Esophagus mucosa (tissue), 1 donor: ENCODE measurements at places on chromosomes 1 and 21. TPM values are rescaled to one million over a fixed set of nuclear protein-coding genes. Genes with fewer than 3 reads are reported as not detected.
A peak's percentile ranks its signal among the peaks of the same experiment; 100 is the strongest.

GRCh38 chr1:183027791-183028190 is 4.6 kb downstream of the LAMC1 start:
- ATAC-seq, result no peak

- peak; percentile 70 for ATAC-seq
Measured at GRCh38 chr1:204975568-204976235, 67.3 kb upstream of the CNTN2 start.

GRCh38 chr1:115196296-115196695 is 107.0 kb upstream of the TSPAN2 start:
- no peak for ATAC-seq

DNA sequence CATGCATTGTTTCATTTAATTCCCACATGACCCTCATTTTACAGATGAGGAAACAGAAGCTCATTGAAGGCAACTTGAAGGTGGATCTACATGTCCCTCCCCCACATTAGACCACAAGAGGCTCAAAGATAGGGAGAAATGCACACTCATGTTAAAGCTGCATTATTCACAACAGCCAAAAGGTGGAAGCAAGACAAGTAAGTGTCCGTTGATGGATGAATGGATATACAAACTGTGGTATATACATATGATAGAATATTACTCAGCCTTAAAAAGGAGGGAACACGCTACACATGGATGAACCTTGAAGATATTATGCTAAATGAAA is 149.7 kb upstream of the JUN start:
- ATAC-seq, result no peak

DNA sequence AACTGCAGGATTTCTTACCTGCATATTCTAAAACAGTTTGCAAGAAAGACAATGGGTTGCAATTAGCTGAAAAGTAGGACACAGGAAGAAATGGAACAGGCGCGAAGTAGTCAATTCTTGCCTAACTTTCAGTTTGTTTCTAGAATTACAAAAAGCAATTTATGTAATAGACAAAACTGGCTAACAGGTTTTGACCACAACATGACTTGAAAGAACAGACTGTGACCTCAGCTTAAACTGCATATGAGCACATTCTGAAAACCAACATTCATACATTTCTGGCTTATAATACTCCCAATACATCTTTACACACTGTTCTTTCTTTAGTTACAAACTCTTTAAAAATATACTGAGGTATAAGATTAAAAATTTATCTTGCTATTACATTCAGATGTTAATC is 405.9 kb upstream of the B3GALT2 start:
- ATAC-seq, result no peak

GRCh38 chr1:228180271-228180958 is 14.8 kb downstream of the IBA57 start:
- ATAC-seq, result no peak

GRCh38 chr1:44283524-44284173 is 70.4 kb downstream of the DMAP1 start:
- ATAC-seq, result no peak

DNA sequence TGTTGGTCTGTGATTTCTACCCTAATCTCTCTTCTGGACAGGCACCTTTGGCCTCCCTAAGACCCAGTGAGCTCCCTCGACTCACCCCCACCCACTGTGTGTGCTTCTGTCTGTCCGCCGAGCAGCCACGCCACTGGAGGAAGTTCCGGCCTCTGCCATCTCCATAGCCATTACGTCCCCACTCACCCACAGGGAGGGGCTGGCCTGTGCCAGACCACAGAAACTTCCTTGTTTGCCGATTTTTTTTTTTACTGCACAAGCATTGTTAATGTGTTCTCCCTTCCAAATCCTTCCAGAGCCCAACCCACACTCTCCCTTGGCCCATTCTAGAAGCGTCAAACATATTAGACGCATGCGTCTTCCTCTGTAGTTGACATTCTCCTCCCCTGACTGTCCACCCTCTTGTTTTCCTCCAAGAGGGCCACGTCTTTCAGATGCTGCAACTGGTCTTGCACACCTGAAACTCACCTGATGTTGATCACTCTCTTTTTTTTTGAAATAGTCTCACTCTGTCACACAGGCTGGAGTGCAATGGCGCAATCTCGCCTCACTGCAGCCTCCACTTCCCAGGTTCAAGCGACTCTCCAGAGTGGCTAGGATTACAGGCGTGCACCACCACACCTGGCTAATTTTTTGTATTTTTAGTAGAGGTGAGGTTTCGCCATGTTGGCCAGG is 72.3 kb downstream of the EVA1C start:
- ATAC-seq, result peak; percentile 26

DNA sequence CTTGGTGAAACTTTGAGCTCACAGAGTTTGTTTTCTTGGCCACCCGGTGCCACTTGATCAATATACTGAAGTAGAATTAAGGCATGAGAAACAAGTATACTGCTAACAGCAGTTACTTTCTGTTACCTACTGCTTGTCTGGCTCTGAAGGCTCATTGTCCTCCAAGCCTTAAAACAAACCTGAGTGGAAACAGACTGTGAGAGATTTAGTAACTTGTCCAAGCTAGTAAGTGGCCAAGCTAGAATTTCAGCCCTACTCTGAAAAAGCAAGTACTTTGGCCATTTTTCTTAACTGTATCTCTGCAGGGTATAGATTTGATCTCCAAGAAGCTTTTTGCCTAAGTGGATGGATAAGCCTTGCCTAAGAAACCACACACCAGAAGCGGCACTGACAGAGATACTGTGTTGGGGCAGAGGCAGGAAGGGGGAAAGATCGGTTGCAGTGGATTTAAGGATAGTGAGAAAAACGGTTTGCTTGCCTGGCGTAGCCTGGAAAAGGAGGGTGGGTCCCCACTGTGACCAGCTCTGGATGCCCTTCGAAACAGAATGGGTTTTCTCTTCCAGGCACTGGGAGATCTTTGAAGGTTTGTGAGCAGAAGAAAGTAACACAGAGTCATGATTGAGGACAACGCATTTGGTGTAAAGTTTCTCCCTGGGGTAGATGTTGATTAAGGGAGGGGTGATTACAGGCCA is 2.1 kb upstream of the MACO1 start:
- no peak for ATAC-seq

DNA sequence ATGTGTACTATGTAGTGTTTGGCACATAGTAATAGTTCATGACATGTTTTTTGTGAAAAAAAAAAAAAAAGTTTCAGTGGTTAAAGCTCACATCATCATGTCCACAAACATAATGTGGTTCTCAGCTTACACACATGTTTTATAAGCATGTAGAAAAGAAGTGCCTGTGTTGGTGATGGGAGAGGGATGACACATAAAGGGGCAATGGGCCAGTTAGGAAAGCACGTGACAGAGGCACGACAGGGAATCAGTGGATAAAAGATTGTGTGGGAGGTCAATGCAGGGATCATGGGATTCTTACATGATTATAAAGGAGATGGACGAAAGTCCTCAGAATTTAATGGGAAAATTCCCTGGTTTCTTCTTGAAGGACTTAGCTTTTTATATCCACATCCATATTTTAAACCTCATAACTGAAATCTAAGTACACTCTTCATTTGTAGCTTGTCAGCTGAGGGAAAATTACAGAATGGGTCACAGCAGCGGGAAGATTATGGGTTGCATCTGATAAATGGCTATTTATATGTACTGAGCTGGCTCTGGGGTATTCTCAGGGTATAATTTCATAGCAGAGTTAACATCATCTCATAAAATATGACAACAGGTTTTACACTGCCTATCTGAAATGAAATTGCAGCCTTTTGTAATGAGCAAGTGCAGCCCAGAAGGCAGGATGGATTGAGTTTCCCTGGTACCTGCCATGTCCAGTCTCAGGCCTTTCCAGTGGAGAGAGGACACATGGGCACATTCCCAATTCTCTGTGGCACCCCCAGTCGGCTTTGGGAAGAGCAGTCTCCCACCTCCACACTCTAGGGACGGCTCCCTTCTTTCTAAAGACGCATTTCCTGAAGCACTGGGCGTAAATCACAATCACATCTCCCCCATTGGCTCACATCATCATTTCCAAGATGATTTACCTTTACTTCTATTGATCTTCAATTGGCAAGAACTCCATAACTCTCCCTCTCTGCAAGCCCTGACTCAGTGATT is 42.3 kb upstream of the NHLH2 start:
- ATAC-seq, result no peak

DNA sequence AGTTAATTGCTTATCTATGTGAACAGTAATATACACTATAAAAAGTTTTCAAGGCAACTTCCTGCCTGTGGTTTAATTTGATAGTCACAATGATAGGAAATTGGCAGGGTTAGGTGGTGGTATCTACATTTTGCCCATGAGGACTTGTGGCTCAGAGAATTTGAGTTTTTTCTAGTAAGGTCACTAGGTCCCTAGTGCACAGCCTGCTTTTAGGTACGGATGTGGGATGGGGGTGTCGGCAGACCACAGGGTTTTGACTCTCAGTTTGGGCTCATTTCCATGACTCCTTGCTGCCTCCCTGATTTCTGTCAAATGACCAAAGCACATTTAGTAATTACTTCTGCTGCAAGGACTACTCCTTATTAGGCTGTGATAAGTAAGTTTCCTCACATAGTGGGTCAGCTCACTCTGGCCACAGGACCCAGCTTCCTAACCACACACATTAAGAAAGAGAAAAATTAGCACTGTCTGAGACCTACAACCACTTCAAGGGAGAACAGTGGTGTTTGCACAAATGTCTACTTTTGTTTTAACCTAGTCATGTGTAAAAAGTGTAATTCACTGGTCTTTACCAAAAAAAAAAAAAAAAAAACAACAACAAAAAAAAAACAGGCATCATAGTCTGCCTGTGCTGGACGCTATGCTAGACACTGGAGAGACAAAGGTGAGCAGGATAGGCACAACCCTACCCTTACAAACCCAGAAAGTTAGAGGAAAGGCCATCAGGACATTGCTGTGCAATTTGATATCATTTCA is 43.7 kb downstream of the MRPL39 start:
- no peak for ATAC-seq

DNA sequence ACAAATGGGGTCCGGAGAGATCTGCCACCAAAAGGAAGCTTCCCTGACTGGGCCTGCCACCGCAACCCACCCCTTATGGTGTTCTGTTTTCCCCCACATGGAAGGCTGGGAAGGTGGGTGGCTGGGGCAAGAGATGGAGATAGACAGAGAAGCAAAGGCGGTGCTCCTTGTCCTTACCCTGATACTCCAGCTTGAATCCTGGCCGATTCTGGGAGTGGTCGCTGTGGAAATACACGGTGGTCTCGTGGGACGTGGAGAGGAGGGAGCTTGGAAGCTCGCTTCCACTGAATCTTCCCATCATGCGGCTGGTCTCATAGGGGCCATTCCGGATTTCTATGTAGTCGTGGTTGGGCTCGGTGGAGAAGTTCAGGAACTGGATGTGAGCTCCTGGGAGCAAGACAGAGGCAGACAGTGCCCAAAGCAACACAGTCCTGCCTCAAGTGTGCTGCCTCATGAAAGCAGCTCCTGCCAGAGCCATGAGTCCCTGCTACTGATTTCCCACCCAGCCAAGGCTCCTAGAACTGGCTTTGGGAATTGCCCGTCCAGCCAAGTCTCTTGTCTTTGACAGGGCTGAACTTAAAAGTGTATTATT is 138.5 kb downstream of the ZSCAN20 start:
- ATAC-seq, result no peak

- ATAC-seq, result peak; percentile 97
Measured at GRCh38 chr1:24705260-24706073, 39.8 kb upstream of the CLIC4 start.

DNA sequence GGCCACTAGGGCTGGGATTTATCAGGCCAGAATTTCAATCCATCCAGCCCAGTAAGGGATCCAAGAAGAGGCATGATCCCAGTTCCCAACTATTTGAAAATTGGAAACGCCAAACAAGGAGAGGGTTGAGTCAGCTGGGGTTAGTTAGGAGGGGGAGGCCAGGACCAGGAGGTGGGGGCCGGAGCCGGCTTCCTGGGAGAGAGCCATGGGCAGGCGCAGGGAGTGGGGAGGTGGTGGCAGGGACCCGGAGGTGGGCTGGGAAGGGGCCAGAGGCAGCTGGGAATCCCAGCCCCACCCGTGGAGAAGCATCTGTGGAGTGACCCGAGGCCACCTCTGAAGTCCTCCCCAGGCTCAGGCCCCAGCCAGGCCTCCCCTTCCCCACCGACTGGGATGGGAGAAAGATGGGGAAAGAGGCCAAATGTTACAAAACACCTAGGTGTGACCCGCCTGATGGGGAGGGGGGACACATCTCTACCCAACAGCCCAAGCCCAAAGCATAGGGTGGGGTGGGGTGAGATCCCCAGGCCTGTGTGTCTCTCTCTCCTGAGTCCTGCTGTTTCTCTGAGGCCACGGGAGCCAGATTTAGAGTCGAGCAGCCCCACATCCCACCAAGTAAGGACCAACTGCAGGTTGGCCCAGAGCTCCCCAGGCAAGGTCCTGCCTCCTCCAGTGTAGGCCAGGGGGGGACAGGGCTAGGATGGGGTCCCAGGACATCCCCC is 10.1 kb downstream of the HSPG2 start:
- no peak for ATAC-seq

DNA sequence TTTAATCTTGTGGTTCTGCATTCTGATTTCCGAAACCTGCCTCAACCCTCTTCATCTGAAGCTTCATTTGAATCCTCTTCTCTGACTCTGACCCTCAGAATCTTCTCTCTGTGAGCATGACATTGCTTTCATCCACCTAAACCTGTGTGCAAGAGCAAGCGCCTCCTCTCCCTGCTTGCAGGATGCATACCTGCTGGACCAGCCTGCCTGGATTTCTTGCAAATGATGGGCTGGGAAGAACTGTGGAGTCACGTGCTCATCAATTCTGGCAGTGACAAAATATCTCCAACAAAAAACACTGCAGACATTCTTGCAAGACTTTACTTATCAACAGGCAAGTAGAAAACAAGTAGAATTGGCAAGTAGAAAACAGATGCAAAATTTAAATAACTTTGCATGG is 20.8 kb upstream of the SLC35F3 start:
- ATAC-seq, result no peak

- no peak for ATAC-seq
Measured at GRCh38 chr1:53468374-53468773, 9.2 kb downstream of the DMRTB1 start.

DNA sequence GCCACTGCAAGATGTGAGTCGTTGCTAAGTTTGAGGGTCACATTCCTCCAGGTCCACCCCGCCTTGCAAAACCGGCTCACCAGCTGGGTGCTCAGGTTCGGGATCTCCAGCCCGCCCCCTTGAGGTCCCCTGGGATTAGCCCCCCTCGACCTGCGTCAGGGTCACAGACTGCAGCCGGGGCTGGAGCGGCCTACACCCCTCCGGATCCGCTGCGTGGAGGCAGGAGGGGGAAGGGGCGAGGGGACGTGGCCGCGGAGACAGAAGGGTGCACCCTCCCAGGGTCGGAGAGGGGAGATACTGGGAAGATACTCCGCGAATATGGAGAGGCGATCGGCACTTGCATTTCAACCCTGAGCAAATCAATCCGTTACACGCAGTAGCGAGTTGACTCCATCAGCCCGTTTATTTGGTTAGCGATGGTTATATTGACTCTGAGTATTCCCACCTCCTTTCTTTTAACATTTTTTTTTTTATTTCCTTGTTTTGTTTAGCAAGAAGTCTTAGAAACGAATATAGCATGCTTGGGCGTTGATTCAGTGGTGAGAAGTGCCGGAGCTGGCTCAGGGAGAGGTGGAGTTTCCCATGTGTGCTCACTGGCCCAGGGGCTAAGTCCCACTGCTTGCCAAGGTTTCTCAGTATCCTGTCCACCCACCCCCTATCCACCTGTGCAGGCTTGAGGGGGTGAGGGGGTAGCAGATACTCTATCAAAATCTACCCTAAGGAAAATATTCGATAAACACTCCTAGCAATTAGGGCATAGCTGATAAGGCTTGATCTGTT is 997 bp downstream of the IFNAR2 start:
- peak; percentile 61 for ATAC-seq

GRCh38 chr1:53449021-53449420 is 10.2 kb upstream of the DMRTB1 start:
- no peak for ATAC-seq

DLGAP3 gene
- total RNA-seq, result 0.28 TPM
